Vagina (tissue), 2 donors: ENCODE measurements at places on chromosomes 4 and X.

DNA sequence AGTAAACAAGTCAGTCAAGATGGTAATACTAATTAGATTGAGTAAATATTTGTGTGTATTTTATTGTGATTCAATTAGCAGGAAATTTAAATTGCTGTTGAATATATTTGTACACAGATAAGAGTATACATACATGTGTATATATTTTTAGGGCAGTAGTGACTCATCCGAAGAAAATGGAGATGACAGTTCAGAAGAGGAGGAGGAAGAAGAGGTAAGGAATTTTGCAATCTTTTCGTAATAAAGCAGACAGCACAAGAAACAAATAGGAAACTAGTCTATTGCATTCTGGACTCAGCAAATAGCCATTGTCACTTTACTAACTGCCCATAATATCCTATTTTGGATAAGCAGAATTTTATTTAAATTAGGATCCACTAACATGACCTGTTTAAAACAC is 6.6 kb downstream of the IBSP start:
- DNase-seq: no peak

GRCh38 chr4:142743121-142743825 is 102.8 kb downstream of the INPP4B start:
- DNase-seq: no peak

- DNase-seq: no peak
Observed at GRCh38 chr4:118826723-118827444, 9.0 kb downstream of the SEC24D start.

- no peak for DNase-seq
Observed at GRCh38 chr4:142815834-142816233, 30.3 kb downstream of the INPP4B start.

DNA sequence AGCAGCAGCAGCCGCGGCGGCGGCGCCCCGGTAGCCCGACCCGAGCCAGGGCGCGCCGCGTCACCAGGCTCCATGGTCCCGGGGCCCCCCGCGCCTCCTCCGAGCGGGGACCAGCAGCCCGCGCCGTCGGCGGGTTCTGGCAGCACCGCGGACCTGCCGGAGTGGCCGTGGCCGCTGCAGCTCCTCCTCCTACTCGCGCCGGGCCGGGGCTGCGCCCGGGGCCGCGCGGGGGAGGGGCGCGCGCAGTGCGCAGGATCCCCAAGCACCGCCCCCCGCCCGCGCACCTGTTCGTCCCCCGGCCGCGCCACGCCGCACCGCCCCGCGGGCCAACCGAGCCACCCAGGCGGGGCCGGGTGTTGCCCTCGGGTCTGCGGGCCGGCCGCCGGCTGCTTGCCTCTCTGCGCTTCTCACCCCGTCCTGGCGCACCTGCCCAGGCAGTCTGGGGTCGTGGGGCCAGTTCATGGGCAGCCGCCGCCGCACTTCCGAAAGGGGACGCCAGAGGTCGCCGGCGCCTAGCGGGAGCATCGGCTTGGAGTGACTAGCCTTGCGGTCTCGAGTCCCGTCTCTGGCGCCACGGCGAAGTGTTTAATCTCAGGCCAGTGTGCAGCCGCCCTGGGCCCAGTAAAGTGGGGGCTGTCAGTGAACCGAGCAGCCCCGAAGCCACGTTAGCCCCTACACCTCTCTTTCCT is at the start of gene SLC9A7:
Gene SLC9A7, minus strand, starts transcription at position 163 of the 689 bp plus-strand sequence. Its CDS starts 89 bp downstream, at position 74.
- no peak for DNase-seq

- DNase-seq: no peak
Observed at GRCh38 chr4:26275281-26275680, 45.5 kb upstream of the RBPJ start.

DNA sequence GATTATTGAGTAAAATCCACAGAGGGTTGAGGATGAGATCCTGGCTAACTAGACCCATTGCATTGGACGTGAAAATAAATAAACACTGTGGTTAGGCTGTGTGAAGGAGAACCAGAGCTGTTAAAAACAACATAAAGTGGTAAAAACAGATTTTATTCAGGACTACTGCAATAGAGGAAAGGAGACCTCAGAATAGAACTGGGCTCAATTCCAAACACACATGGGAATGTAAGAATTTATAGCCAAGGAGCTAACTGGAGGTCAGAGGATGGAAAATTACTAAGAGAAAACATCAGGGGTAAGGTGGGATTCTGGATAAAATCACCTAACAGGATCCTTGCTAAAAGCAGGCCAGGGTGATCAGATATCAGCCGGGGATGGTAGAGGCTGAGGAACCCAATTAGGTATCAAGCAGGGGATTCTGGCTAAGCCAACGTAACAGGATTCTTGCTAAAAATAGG is 112.4 kb downstream of the RNF150 start:
- no peak for DNase-seq

GRCh38 chr4:8110071-8110986 is 48.3 kb downstream of the ABLIM2 start:
- DNase-seq: no peak

DNA sequence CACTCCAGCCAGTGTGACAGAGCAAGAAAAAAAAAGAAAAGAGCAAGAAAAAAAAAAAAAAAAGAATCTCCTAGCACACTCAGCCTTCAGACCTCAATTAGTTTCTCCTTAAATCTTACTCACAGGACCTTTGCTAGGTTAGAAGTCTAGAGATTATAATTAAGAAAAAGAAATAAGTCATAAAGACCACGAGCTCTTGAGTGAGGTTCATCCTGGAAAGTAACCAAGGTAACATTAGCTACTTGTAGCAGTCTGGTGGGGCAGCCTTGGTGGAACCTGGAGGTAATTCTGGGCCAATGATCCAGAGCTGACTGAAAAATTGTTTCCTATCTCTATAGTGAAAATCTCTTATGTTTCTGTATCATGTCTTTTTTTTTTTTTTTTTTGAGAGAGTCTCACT is 21.2 kb upstream of the DDX3X start:
- no peak for DNase-seq
